ENCODE measurements at places on chromosomes 12 and 14. TPM values are rescaled to one million over a fixed set of nuclear protein-coding genes. Genes with fewer than 3 reads are reported as not detected.

DNA sequence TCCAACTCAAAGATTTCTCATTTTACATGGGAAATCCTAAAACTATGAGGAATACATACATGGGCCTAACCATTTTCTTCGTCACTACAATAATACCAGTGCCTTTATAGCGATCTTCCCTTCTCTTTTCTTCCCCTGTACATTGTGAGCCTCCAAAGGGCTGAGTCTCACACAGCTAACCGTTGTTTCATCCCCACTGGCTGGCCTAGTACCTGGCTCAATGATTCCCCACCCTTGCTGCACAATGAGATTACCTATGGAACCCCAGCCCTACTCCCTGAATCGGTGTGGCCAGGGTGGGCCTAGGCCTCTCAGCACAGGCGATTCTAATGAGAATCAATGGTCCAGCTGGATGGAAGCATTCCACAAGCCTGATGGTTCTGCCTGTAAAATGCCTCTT, 16.1 kb downstream of the PPTC7 start:
- H3K27ac ChIP-seq, result no peak overlapping the region
- no peak overlapping the region for H3K4me3 ChIP-seq

DNA sequence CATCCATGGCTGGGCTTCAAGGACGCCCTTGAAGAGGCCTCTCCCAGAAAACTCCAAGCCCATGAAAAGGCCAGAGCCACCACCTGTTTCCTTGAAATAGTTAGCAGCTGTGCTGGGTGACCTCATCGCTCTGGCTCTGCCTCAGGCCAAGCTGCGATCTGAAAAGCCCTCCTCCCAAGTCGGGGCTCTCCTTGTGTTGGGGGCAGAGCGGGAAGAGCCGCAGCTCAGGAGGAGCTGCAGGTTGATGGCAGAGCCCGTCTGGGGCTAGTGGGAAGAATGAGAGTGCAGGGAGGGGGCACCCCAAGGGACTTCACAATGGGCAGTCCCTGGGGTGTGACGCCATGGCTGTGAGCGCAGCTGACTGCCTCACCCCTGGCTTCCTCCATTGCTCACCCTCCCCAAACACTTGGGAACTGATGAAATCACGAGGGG, 50.0 kb upstream of the STON2 start:
- H3K4me3 ChIP-seq, result no peak overlapping the region
- peaks cover 9% of the 10 kb centered on the region for H3K27me3 ChIP-seq
- DNase-seq, result no peak
- peaks cover 36% of the 10 kb centered on the region for H3K4me1 ChIP-seq
- no peaks in the 10 kb centered on the region for H3K36me3 ChIP-seq
- no peak overlapping the region for H3K27ac ChIP-seq

- no peaks in the 10 kb centered on the region for H3K36me3 ChIP-seq
- DNase-seq, result no peak
- no peaks in the 10 kb centered on the region for H3K4me1 ChIP-seq
- no peak overlapping the region for H3K4me3 ChIP-seq
- no peaks in the 10 kb centered on the region for H3K27me3 ChIP-seq
These were observed 14.8 kb downstream of the SGPP1 start for GRCh38 chr14:63713058-63713457.

DNA sequence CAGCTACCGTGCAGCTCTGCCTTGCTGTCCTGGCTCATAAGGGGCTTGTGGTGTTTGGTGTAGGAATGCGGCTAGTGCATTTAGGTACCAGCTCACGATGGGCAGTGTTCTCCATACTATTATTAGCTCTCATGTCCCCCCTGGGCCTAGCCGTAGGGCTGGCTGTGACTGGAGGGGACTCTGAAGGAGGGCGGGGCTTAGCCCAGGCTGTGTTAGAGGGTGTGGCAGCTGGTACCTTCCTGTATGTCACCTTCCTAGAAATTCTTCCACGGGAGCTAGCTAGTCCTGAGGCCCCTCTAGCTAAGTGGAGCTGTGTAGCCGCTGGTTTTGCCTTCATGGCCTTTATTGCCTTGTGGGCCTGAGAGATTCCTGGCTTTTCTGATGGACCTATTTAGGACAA, 2.1 kb downstream of the SLC39A2 start:
- H3K4me3 ChIP-seq, result no peak overlapping the region
- H3K27me3 ChIP-seq, result no peaks in the 10 kb centered on the region
- DNase-seq, result no peak
- H3K4me1 ChIP-seq, result peaks cover 52% of the 10 kb centered on the region

- peak overlapping the region; percentile 88 for H3K27ac ChIP-seq
- H3K36me3 ChIP-seq, result peaks cover under 1% of the 10 kb centered on the region
- no peaks in the 10 kb centered on the region for H3K27me3 ChIP-seq
- peaks cover 91% of the 10 kb centered on the region for H3K4me1 ChIP-seq
These were observed 2.5 kb downstream of the XRCC3 start for GRCh38 chr14:103712633-103713247.

- no peaks in the 10 kb centered on the region for H3K4me1 ChIP-seq
- no peak overlapping the region for H3K27ac ChIP-seq
- H3K36me3 ChIP-seq, result no peaks in the 10 kb centered on the region
- H3K4me3 ChIP-seq, result no peak overlapping the region
- no peaks in the 10 kb centered on the region for H3K27me3 ChIP-seq
These were observed 75.0 kb downstream of the NUMB start for GRCh38 chr14:73383356-73383755.

DNA sequence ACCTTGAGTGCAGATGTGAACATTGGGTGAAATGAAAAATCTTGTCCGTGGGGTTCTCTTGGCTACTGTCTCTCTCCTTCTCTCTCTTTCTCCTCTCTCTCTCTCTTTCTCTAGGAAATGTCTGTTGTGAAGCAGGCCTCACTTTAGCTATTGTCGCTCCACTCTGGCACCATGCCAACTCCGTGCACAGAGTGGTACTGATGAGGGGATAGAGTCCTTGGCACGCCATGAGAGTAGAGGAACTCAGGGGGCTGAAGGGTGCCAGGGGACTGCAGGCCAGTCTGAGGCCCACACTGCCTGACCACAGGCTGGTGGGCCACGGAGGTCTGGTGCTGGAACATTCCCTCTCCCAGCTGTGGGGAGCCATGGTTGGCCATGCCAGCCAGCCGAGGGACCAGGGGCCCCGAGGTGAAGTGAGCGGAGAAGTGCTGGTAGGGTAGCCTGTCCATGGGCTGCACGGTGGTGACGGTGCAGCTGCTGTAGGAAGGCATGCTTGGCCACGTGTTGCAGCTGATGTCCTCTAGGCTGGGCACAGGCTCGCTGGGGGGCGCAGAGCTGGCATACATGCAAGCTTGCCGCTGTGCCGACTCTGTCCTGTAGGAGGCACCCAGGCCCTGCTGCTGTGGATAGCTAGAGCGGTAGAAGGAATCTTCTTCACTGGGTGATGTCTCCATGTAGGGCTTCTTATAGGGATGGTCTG, 50.4 kb downstream of the TBX5 start:
- H3K4me3 ChIP-seq, result no peak overlapping the region
- H3K4me1 ChIP-seq, result no peaks in the 10 kb centered on the region
- peaks cover 3% of the 10 kb centered on the region for H3K36me3 ChIP-seq
- no peak for DNase-seq
- H3K27me3 ChIP-seq, result no peaks in the 10 kb centered on the region

- DNase-seq, result no peak
- no peaks in the 10 kb centered on the region for H3K4me1 ChIP-seq
- H3K27ac ChIP-seq, result no peak overlapping the region
- H3K4me3 ChIP-seq, result no peak overlapping the region
- H3K36me3 ChIP-seq, result no peaks in the 10 kb centered on the region
These were observed 128.6 kb upstream of the CCDC175 start for GRCh38 chr14:59705245-59705644.

- no peak overlapping the region for H3K27ac ChIP-seq
- no peak overlapping the region for H3K4me3 ChIP-seq
- H3K36me3 ChIP-seq, result no peaks in the 10 kb centered on the region
These were observed 595.1 kb downstream of the SNAPC1 start for GRCh38 chr14:62357362-62357761.

DNA sequence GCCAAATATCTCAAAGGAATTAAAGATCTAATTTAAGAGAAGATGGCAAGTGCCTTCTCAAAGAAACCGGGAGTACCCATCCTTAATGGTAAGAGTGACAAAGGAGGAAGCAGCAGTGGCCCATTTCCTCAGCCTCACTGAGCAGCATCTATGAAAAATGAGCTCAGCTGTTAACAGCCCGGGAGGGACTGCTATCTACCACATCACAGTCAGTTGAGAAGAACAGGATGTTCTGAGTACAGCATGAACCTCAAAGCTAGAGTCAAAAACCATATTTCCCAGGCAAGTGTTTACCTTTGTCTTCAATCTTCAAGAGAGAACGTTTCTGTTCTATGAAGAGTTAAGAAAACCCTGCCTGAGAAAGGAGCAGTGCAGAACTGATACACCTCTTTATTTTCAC, 115.0 kb downstream of the BTG1 start:
- H3K4me1 ChIP-seq, result peaks cover 5% of the 10 kb centered on the region
- H3K27me3 ChIP-seq, result no peaks in the 10 kb centered on the region
- DNase-seq, result no peak
- H3K36me3 ChIP-seq, result no peaks in the 10 kb centered on the region

- peaks cover 6% of the 10 kb centered on the region for H3K36me3 ChIP-seq
- H3K27ac ChIP-seq, result peak overlapping the region; percentile 72
- no peaks in the 10 kb centered on the region for H3K27me3 ChIP-seq
- peaks cover 26% of the 10 kb centered on the region for H3K4me1 ChIP-seq
- no peak overlapping the region for H3K4me3 ChIP-seq
- no peak for DNase-seq
These were observed 28.6 kb upstream of the DICER1 start for GRCh38 chr14:95185767-95186392.

- H3K36me3 ChIP-seq, result peaks cover 14% of the 10 kb centered on the region
- H3K4me1 ChIP-seq, result peaks cover 30% of the 10 kb centered on the region
These were observed 53.6 kb downstream of the SLC25A47 start for GRCh38 chr14:100376751-100377171.

DNA sequence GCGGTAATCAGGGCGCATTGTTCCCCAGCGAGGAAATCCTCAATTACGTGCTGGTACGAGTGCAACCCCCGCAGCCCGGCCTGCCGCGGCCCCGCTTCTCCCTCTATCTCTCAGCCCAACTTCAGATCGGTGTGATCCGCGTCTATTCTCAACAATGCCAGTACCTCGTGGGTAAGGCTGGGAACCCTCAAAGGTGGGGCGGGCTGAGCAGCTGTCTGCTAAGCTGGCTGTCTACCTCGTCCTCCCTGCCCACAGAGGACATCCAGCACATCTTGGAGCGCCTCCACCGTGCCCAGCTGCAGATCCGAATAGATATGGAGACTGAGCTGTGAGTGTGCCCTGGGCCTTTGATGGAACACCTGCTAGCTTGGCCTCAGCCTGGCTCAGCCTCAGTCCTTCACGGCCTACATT, 996 bp downstream of the REC8 start:
- H3K27ac ChIP-seq, result no peak overlapping the region
- H3K36me3 ChIP-seq, result peaks cover 56% of the 10 kb centered on the region
- no peak for DNase-seq
- H3K4me3 ChIP-seq, result no peak overlapping the region
- H3K27me3 ChIP-seq, result no peaks in the 10 kb centered on the region
- peaks cover 24% of the 10 kb centered on the region for H3K4me1 ChIP-seq

DNA sequence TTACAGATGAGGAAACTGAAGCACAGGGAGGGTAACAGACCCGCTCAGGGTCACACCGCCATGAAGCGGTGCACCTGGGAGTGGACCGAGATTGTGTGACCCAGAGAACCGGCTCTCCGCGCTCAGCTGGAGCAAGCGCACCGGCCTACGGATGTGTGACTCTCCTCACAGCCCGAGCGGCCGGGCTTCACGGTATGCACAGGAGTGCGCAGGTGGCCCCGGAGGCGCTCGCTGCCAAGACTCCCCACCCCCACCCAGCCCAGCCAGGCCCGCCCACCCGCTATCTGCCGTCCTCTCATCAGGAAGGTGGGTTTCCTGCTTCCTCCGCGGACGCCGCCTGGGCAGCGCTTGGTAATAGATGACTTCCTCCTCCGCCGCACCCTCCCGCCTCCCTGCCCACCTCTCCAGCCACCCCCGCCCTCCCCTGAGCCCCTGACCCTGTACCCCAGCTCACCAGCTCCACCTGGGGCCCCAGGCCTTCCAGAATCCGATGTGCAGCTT, 110.7 kb downstream of the NCOR2 start:
- DNase-seq, result peak; percentile 66
- peaks cover 79% of the 10 kb centered on the region for H3K36me3 ChIP-seq
- H3K27ac ChIP-seq, result peak overlapping the region; percentile 86

- no peak for DNase-seq
- H3K27me3 ChIP-seq, result no peaks in the 10 kb centered on the region
- H3K4me3 ChIP-seq, result no peak overlapping the region
- H3K4me1 ChIP-seq, result no peaks in the 10 kb centered on the region
- no peaks in the 10 kb centered on the region for H3K36me3 ChIP-seq
- H3K27ac ChIP-seq, result no peak overlapping the region
These were observed 8.5 kb upstream of the BICD1 start for GRCh38 chr12:32098112-32098511.

DNA sequence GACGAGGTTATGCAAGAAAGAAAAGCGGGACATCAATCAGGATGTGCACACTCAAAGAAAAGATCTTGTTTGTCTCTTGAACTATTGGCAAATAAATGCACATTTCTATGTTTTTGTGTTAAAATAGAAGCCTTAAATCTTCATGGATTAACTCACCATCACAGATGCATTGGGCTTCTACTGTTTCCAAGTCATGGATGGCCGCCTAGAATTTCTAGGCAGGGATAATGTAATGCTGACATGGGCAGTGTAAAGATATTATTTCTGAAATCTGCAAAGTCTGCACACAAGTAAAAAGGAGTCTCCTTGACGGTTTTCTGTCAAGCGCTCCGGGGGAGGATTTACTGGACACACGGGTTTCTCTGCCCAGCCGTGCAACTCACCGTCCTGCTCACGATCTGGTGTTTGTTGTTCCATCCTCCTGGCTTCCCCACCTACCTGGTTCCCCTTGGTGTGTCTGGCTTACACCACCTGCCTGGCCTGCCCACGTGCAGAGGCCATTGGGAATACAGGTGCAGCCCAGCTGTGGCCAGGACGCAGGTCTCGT, 103.3 kb upstream of the FZD10 start:
- no peaks in the 10 kb centered on the region for H3K4me1 ChIP-seq
- no peak overlapping the region for H3K4me3 ChIP-seq
- H3K36me3 ChIP-seq, result no peaks in the 10 kb centered on the region
- no peak overlapping the region for H3K27ac ChIP-seq
- no peak for DNase-seq
- no peaks in the 10 kb centered on the region for H3K27me3 ChIP-seq

DNA sequence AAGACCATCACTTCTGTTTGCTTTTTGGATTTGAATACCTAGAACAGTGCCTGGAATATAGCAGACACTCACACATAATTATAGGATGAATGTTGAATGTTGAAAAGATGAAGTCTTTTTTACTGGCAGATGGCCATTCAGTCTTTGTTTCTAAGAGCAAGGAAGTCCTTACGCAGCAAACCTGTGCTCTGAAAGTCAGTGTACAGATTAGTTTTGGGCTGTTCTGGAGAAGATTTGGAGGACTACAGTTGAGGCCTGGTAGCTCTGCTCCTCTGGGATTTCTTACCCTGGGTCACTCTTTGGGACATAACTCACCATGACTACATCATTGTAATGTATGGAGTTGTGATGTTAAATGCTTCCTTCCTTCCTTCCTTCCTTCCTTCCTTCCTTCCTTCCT, 3.3 kb downstream of the OR4E2 start:
- H3K4me3 ChIP-seq, result no peak overlapping the region
- H3K36me3 ChIP-seq, result no peaks in the 10 kb centered on the region
- no peaks in the 10 kb centered on the region for H3K4me1 ChIP-seq

GRCh38 chr12:68200854-68201253, 24.8 kb downstream of the IL26 start:
- no peaks in the 10 kb centered on the region for H3K36me3 ChIP-seq
- no peak overlapping the region for H3K27ac ChIP-seq
- H3K4me3 ChIP-seq, result no peak overlapping the region
- no peaks in the 10 kb centered on the region for H3K4me1 ChIP-seq

Gene GDF3
- not detected for total RNA-seq

Gene KRT79
- not detected for total RNA-seq

Gene GZMB
- total RNA-seq, result 8.5 TPM

Gene CD4
- total RNA-seq, result 1.2 TPM

Gene CMA1
- total RNA-seq, result not detected

Gene TMEM229B
- 0.30 TPM for total RNA-seq

Gene SLCO1A2
- total RNA-seq, result not detected

Gene NPFF
- 0.70 TPM for total RNA-seq

Gene RPGRIP1
- total RNA-seq, result not detected

Gene CYP27B1
- total RNA-seq, result 0.18 TPM

Gene DYRK4
- total RNA-seq, result 17.3 TPM
